ENCODE measurements at places on chromosomes 6 and 20.

DNA sequence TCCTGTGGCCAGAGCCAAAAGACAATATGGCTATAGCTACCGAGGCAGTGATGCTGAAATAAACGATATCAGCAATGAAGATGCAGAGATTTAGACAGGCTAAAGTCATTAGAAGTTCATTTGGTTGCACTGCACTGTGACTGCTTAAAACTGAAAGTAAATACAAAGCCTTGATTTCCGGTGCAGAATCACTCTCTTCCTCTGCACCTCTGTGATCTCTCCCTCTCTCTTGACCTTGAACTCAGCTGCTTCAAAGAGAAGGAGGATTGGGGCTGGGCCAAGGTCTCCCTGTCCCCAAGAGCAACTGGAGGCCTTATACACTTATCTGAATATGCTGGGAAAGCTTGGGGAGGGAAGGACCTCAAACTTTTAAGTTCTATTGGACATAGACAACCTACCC, 34.6 kb upstream of the SPACA1 start:
- no peak for DNase-seq

DNA sequence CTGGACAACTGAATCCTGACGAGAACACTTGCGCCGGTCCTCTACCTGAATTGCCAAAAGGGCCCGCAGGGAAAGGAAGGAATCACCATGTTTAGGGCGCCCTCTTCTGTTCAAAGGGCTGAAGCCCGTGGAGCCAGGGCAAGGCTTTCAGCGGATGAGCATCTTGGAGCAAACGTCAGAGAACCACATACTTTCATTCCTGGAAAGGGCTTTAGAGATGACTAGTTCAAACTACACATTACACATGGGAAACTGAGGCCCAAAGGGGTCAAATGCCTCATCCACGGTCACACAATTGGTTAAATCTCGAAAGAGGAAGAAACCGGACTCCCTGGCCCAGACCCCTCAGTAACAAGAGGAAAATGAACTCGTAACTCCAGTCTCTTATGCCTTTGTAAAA, 11.5 kb upstream of the ZNF133 start:
- DNase-seq: peak; percentile 77

DNA sequence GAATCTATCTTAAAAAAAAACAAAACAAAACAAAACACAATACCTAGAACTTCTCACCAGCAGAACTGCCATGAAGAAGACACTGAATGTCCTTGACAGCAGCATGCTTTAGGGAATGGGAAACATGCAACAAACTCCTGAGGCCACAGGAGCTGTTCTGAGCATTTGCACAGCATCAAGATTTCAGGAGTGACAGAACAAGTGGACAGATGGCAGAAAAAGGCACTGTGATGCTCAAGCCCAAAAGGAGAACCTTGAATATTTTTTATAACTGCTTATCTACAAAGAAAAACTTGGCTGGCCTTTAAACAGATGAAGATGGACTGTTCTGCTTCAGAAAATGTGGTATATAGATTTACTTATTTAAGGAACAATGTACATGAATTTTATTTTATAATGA, 158.9 kb downstream of the RALGAPA2 start:
- no peak for DNase-seq

- no peak for DNase-seq
Measured at GRCh38 chr6:167731216-167731615, 95.5 kb upstream of the AFDN start.

DNA sequence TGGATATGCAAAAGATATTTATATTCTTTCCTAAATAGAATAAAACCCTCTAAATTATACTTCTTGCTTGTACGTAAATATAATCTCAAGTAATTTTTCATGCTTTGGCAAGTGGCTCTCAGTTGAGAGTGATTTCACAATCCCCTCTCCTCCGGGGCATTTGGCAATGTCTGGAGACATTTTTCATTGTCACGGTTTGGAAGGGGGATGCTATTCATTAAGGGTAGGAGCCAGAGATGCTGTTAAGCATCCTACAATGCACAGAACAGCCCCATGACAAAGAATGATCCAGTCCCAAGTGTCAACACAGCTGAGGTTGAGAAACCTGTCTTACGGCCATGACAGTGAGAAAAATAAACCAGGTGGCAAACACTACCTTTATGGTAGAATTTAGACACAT, 75.7 kb downstream of the AGPAT4 start:
- DNase-seq: no peak

GRCh38 chr6:111030008-111031007, 48.5 kb downstream of the RPF2 start:
- no peak for DNase-seq

GRCh38 chr20:32474717-32474966, 110.5 kb downstream of the NOL4L start:
- DNase-seq: no peak

GRCh38 chr6:252775-253535, 39.3 kb upstream of the DUSP22 start:
- DNase-seq: no peak

- no peak for DNase-seq
Measured at GRCh38 chr6:32964776-32965175, 3.6 kb upstream of the BRD2 start.

DNA sequence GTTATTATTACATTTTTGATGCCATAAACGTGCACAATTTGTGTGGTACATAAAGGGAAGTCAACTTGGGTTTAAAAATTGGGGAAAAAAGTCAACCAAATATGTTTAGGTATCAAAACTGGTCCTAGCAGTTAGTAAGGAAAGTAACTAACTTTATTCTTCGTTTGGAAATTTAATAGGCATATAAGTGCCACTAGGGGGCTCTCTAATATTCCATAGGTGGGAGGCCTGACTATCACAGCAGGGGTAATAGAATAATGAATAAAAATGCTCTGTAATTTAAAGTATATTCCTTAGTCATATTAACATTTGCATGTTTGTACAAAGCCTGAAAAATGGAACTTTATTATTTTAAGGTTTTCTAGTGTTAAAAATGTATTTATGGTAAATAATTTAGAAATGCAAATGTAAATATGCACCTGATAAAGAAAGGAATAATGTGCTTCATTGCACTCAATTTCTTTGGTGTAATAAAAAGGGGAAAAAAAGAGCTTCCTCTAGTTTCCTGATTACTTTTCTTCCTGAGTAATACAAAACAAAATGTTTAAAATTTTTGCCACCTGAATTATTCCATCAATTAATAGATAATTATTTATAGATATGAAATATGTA, 125.7 kb upstream of the HDAC2 start:
- peak; percentile 43 for DNase-seq

DNA sequence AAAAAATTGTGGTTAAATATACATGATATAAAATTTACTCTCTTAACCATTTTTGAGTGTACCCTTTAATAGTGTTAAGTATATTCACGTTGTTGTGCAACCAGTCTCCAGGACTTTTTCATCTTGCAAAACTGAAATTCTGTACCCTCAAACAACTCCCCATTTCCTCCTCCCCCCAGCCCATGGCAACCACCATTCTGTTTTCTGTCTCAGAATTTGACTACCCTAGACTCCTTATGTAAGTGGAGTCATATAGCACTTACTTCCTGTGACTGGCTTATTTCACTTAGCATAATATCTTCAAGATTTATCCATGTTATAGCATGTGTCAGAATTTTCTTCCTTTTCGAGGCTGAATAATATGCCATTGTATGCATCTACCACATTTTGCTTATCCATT, 5.1 kb downstream of the VPS16 start:
- no peak for DNase-seq

GRCh38 chr6:76465410-76465809, 392.9 kb upstream of the IMPG1 start:
- no peak for DNase-seq

DNA sequence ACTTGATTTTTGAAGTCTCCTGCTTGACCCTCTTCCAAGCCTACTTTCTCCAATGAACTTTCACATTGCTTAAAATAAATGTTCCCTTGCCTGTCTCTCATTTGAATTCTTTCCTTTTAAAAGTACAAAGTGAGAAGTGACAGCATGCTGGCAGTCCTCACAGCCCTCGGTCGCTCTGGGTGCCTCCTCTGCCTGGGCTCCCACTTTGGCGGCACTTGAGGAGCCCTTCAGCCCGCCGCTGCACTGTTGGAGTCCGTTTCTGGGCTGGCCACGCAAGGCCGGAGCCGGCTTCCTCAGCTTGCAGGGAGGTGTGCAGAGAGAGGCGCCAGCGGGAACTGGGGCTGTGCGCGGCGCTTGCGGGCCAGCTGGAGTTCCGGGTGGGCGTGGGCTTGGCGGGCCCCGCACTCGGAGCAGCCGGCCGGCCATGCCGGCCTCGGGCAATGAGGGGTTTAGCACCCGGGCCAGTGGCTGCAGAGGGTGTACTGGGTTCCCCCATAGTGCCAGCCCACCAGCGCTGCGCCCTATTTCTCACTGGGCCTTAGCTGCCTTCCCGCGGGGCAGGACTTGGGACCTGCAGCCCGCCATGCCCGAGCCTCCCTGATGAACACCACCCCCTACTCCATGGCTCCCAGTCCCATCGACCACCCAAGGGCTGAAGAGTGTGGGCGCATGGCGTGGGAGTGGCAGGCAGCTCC, 31.9 kb downstream of the SERPINB6 start:
- DNase-seq: no peak

- DNase-seq: no peak
Measured at GRCh38 chr6:19432966-19433498, 404.1 kb upstream of the ID4 start.

DNA sequence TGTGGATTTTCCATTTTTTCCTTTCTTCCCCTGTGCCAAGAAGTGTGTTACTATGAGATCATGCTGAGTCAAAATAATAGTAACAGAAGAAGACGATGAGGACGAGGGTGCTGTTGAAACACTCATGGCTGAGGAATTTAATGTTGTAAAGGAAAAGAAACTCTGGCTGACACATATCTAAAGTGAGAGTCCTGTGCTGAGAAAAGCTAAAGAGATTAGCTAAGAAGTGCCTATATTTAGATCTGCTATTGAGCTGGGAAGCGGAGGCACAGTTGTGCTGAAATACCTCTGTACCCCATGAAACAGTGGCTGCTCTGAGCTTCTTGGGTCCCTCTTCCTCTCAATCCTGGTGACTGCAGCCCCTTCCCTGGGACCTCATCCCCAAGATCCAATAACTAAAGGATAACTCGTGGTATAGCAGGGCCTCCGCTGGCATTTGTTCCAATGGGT, 1.1 kb upstream of the SYTL3 start:
- DNase-seq: peak; percentile 17

- DNase-seq: no peak
Measured at GRCh38 chr6:67458265-67458664, 1176.8 kb upstream of the ADGRB3 start.

- no peak for DNase-seq
Measured at GRCh38 chr6:718345-718744, 25.4 kb upstream of the EXOC2 start.

All from SW 1271 (cell line).